Right forelimb (tissue), 1 donor: ENCODE measurements at places on chromosomes 11 and 22.

- no peak for DNase-seq
These were observed 55.1 kb upstream of the PDGFD start for GRCh38 chr11:104219096-104219495.

DNA sequence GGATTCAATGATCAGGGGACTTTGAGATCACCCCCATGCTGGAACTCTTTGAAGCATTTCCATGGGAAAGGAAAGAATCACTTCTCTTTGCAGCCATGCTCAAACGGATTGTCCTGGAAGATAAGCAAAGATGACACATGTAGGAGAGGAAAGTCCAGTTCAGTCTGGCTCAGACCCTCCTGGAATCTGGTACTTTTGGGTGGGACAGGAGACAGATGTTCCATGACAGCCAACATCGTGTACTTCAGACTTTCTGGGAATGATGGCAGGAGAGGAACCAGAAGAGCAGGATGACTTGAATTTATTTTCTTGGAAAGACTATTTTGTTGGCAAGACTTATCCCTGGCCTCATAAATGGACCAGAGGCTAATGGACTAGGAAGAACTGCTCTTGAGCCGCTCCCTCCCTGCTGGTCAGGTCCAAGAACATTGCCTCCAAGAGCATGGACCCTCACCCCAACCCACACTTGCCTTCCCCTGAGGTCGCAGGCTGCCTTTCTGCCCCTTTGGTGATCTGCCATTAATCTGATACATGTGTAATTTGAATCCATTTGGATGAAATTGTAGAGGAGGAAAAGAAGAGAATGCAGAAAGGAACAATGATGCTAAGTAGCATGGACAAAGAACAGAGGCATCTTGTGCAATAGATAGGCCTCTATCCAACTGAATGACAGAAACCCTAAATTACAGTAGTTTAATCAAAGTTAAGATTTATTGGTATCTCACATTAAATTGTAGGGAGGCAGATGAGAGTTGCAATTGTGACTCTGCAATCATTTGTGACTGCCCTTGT lies 201.0 kb downstream of the SNX19 start:
- no peak for DNase-seq

DNA sequence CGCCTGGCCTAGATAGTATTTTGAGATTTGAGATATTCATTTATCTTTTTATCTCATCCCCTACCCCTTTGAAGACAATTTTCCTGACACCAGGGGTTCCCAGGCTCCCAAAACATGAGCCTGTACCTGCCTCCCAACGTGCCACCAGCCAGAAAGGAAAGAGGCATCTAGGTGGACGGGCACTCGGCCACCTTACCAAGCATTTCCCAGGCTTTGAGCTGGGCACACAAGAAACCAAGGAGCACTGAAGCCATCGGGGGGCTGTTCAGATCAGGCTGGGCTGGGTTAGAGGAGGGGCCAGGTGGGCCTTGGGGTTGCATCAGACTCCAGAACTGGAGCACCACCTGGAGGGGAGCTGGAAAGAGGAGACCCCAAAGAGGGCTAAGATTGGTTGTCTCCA lies 28.5 kb upstream of the BAIAP2L2 start:
- DNase-seq: peak; percentile 18

DNA sequence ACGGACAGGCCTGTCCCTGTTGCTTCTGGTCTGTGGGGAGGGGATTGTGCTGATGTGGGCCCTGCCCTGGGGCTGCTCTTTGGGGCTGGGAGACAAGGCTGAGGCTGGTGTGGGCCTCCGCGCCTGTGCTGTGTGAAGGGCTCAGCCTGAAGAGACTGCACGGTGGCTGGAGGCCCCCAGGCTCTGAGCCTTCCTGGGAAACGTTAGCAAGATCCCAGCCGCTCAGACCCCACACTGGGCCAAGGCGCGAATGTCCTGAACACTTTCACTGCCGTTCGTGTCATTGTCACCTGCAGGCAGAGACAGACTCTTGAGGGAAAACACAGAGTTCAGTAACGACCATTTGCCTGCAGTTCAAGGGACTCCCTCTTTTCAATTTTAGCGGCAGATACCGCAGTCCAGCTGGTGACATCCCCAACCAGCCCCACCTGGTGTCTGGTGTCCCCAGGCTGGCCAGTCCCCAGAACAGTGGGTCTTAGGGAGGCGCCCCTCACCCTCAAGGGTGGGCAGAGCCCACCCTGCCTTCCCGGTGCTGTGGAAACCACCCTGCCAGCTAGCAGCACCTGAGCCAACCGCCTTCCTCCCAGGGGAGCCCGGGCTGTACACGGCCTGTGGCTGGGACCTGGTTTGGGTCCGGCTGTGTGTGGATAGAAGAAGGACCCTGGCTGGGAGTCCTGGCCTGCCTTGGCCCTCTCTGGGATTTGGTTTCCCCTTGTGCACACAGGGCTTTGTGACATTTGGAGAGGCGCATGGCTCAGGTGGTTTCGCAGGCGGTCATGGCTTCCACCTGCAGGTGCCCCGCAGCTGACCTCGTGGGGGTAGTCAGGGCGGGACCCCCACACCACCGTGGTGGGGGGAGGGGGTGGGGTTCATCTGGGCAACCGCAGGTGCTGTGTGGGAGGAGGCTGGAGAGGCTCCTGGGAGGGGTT lies 5.7 kb downstream of the PANX2 start:
- DNase-seq: no peak

- DNase-seq: no peak
These were observed 10.2 kb upstream of the IFITM3 start for GRCh38 chr11:330694-331357.

GRCh38 chr22:20404881-20405280 lies 10.9 kb downstream of the ZNF74 start:
- peak; percentile 11 for DNase-seq

- no peak for DNase-seq
These were observed 936 bp downstream of the IL17REL start for GRCh38 chr22:50011447-50012210.

- DNase-seq: no peak
These were observed 27.1 kb downstream of the PRDM10 start for GRCh38 chr11:129975543-129975942.

DNA sequence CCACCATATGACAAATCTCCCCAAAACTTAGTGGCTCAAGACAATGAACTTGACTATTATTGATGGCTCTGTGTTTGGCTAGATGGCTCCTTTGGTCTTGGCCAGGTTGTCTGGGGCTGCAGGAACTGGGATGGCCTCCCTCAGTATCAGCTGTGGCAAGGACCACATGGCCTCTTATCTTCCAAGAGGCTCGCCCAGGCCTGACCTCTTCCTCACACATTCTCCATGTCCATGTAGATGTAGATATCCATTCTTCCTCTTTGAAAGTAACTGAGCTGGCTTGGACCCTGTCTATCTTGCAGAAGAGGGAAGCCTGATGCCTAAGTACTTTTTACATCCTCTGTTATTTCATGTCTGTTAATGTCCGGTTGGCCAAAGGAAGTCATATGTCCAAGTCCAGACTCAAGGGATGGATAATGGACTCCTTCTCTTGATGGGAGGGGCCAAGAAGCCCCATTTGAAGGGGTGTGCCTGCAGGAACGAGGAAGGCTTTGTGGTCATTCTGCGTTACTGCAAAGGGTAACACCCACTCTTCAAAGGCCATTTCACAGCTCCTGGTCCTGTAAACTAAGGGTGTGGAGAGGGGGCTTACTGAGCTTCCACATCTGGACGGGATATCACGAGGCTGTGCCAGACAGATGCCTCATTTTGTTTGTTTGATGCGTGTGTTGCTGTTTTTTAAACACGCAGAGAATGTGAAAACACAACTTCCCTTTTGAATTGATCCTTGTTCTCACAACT lies 87.1 kb downstream of the GRIK4 start:
- no peak for DNase-seq

DNA sequence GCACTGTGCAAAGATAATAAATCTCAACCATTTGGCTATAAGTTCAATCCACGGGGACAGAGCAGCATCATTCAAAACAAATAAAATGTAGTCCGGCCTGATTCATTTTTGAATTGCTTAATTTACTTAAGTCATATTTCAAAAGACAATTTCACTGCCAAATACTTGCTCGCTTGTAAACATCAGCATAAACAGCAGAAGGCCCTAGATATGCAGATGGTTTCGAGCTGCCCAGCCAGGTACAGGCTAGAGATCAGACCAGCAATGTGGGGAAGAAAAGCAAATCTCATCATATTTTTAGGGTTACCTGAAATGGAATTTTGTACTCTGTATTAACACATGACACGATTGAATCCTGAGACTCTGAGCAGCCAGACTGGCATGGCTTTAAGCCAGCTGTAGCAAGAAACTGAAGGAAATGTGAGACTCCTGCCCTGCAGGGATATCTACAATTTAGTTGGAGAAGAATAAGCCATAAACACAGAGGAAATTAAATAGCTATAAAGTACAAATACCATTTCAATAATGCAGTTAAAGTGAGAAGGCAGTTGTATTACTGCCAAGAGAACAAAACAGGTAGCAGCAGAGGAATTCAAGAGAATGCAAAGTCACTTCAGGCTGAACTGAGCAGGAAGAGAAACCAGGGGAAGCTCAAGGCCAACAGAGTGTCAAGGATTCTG lies 440.3 kb downstream of the ETS1 start:
- DNase-seq: no peak

DNA sequence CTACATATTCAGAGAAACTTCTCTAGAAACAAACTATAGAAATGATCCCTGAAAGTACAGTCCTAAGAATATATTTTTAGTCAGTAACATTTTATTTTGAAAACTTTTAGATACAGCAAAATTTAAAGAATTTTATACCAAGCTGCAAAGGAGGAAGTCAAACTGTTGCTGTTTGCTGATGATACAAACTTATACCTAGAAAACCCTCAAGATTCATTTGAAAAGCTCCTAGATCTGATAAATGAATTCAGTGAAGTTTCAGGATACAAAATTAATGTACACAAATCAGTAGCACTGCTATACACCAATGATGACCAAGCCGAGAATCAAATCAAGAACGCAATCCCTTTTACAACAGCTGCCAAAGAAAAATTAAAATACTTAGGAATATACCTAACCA lies 10.1 kb downstream of the ZBTB44 start:
- no peak for DNase-seq

- DNase-seq: no peak
These were observed 30.6 kb upstream of the ATXN10 start for GRCh38 chr22:45640941-45641621.

DNA sequence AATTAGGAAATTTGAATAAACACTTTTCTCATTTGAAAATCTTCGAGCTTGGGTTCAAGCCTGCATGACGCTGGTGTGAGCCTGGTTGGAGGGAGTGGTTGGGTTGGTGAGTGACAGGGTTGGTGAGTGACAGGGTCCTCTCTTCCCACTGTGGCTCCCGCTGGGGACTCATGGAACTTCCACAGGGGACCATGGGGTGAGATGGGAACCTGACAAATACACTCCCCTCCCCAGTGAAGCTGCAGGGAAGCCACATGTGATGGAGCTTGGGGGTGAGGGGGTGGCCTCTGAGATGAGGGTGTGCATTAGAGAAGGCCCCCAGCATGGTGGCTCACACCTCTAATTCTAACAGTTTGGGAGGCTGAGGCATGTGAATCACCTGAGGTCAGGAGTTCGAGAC lies 66.8 kb downstream of the RTL6 start:
- no peak for DNase-seq

DNA sequence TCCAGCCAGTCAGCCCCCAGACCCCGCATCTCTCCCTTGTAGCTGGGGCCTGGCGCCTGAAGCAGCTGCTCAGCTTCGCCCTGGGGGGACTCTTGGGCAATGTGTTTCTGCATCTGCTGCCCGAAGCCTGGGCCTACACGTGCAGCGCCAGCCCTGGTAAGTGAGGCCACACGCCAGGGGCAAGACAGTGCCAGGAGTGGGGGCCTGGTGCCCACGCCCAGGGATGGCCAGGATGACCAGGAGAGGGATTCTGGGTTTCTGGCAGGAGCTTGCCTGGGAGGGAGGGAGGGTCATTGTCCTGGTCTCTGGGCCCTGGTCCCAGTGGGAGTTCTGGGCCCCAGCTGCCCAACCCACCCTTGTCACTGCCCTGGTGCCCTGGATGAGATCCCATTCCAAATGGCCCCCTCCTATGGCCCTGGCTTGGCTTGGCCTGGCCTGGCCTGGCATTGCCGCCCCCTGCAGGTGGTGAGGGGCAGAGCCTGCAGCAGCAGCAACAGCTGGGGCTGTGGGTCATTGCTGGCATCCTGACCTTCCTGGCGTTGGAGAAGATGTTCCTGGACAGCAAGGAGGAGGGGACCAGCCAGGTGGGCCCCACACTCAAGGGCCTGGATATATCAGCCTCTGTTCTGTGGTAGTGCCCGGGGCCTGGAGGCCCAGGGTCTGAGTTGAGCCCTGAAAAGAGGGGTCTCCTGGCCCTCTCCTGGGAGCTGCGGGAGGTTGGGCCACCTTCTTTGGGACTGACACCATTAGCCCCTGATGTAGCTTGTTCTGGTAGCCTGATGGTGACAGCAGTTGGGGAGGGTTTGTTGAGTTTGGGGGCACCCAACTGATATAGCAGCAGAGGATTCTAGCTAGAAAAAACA lies 3.7 kb downstream of the SLC39A13 start:
- no peak for DNase-seq

- no peak for DNase-seq
These were observed 13.3 kb downstream of the PARVA start for GRCh38 chr11:12390687-12391110.

GRCh38 chr11:41457216-41458014 lies 2.0 kb downstream of the LRRC4C start:
- DNase-seq: no peak

- DNase-seq: no peak
These were observed 15.3 kb upstream of the ACCSL start for GRCh38 chr11:44032299-44033085.

GRCh38 chr11:44580701-44581100 lies 15.2 kb downstream of the CD82 start:
- DNase-seq: no peak

- DNase-seq: no peak
These were observed 394.3 kb downstream of the TMEM135 start for GRCh38 chr11:87432022-87432421.
